ENCODE measurements at places on chromosomes 16 and 17.

GRCh38 chr17:82863941-82864712 is 24.3 kb upstream of the ZNF750 start:
- DNase-seq = peak; percentile 34

DNA sequence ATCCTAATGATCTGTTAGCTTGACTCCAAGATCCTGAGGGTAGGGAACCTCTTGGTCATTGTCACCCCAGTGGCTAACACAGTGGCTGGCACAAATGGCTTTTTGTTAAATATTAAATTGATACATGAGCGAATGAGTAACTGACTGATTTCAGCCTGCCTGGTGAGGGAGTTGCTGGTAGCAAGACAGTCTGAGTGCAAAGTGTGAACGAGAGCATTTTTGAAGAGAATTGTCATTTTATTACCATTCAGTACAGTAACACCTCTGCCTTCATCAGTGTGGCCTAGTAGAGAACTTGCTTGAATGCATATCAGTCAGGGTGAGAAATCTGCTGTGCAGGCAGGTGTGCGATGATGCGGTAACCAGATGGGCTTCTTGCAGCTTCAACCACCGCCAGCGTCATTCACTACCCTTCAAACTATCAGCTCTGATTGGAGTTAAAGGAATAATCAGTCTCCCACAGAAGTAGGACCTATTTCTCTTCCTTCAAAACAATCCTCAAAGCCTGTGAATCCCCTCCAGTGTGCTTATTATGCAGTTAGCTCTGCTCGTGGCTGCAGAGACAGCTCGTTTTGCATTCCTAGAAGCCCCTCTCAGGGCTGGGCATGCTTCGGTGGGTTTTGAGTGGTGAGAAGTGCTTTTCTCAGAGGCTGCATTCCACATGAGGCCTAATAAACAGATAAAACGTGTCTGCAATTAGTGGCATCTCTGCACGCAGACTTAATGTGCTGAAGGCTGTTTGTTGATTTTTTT is 29.0 kb downstream of the HEXIM2 start:
- DNase-seq = no peak

DNA sequence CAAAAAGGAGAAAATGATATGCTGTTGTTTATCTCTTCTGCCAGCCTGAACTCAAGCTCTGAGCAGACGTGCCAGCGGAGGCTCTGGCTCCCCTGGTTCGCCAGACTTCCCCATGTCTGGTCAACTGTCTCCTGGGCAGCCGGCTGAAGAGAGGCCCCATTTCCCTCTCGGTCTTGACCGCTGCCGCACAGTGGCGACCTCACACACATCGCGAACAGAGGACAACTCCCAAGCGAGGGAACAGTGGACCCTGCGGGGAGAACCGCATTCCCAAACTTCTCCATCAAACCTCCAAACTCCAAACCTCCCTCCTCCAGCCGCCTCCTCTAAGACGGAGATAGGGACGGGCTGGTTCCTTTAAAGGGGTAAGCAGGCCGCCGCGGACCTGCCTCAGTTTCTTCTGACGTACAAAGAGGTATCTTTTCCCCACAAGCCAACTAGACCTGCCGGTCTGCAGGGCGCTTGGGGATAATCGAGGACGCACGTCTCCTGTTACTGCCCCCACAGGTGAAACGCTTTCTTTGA is 24.9 kb upstream of the RFFL start:
- peak; percentile 66 for DNase-seq

DNA sequence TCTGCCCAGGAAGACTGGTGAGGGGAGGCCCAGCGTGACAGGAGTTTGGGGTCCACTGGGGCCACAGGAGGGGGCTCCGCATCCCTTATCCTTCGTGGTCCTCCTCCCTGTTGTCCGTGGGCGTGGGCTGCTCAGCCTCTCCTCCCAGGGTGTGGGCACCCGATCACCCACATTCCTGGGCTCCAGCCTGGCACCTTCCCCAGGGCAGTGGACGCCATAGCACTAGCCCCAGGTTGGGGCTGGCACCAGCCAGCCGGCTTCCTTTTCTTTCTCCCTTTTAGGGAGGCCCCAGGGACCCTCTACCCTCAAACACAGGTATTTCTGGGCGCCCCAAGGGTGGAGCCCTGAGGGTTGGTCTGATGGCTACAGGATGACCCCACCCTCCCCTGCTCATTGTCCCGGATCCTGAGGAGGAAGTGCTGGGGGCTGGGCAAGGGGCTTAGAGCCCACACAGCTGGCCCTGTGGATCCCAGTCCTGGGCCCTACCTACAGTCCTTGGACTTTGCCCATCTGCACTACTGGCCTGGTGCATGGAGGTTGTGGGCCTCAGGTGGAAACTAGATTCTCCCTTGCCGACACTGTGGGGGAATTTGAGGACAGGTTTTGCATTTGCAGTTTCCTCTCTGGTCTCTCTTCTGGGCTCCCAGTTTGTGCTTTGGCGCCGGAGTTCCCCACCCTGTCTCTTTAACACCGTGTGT is 1.1 kb downstream of the KIF1C start:
- no peak for DNase-seq

DNA sequence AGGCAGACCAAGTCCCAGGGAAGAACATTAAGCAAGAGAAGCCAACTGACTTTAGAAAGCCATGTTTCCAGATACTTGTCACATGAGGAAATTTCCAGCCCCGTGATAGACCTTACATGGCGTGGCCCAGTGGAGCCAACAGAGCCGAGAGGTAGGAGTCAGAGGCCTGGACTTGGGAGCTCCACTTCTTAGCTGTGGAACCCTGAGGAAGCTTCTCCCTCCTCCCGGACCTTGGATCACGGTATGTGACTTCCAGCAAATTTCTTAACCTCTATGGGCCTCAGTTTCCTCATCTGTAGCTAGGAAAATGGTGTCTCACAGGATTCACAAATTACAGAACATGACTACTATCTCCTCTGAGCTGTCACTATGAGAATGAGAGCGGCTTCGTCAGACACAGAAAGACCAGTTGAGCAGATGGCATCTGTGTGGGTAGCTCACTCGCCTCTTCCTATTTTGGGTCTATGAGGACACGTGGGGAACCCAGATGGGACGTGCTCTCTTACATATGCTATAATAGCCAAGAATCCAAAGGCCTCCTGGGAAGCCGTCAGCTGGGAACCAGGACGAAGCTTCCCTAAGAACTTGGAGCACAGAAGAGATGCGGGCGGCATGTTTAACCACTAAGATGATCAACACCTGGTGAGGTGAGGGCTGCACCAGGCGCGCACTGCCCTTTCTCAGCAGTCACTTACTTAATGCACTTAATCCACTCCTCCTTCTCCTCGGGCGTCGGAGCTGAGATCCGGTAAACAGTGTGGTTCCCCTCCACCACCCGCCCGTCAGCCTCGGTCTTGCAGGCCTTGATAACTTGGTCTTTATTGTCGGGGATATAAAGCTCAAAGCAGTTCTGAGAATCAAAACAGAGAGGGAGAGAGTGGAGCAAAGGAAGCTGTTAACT is 102.3 kb downstream of the CYTH1 start:
- peak; percentile 63 for DNase-seq

DNA sequence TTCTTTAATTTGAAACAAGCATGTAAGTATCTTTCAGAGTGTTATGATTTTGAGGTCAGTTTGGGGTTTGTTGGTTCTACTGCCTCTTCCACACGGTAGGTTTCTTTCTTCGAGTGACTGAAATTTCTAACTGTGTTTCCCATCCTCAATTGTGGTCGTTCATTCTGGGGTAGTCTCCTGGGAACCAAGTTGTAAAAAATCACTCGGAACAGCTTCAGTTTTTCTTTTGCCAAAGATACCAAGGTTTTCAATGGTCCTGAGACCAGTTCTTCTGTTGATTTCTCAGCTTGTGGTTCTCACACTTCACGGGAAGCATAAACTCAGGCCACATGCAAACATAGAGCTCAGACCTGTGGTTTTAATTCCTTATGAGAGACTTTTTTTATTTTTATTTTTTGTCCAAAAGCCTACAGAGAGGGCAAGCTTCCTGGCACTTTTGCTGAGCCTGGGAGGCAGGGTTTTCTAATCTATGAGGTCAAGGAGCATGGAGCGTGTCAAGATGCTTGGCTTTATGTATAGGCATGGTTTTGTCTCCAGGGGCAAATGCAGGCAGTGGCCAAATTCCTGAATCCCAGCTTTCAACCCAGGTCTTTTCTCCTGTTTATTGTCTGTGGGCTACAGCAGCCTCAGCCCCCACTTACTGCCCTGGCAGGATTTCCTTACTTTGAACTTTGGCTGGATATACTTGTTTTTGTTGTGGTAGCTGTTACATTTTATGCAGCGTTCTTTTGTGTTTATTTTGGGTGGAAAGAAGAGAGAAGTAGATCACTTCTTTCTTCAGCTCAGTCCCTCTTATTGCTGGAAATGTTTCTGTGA is 32.9 kb downstream of the HS3ST3A1 start:
- no peak for DNase-seq

- no peak for DNase-seq
These were observed 120.3 kb downstream of the RBFOX3 start for GRCh38 chr17:79490530-79490929.

GRCh38 chr17:50697663-50698272 is 9.9 kb downstream of the ANKRD40 start:
- no peak for DNase-seq

DNA sequence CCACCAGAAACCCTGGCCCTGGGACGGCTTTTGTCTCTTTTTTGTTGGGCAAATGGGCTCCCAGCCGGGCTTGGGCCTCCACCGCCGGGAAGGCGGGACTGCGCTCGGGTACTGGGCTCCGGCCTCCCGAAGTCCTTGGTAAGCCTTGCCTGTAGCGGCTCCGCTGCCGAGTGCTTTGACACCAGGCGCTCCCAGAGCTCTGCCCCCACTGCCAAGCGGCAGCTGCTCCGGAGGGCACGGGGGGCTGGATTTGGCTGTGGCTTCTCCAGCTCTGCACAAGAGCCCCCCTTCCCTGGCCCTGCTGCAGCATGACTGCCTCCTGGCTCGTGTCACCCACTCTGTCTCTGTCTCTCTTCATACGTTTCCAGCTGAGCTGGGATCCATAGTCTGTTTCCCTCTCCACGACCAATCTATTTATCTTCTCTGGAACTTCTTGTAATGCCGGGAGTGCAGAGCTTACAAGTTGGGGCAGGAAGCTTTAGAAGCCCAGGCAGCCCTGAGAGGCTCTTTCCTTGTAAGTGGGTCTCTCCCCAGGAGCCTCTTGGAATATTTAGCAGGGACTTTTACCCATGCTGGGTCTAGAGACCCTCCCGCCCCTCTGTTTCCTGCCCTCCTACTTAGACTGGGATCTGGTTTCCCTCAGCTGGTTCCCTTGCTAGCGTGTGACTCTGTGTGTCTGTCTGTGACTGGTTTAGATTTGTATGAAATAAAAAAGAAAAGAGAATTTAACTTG is 246.9 kb upstream of the GSE1 start:
- DNase-seq = no peak

GRCh38 chr17:68972119-68972704 is 17.0 kb upstream of the ABCA8 start:
- no peak for DNase-seq

GRCh38 chr17:33464669-33465280 is 171.7 kb upstream of the ASIC2 start:
- no peak for DNase-seq

- peak; percentile 64 for DNase-seq
These were observed 592 bp downstream of the ALDOA start for GRCh38 chr16:30065943-30066760.

- DNase-seq = no peak
These were observed 7.5 kb upstream of the SLC35B1 start for GRCh38 chr17:49715216-49715615.

- DNase-seq = no peak
These were observed 426.6 kb downstream of the PMP22 start for GRCh38 chr17:14838567-14838966.

GRCh38 chr16:88750854-88751253 is 34.2 kb downstream of the PIEZO1 start:
- no peak for DNase-seq

DNA sequence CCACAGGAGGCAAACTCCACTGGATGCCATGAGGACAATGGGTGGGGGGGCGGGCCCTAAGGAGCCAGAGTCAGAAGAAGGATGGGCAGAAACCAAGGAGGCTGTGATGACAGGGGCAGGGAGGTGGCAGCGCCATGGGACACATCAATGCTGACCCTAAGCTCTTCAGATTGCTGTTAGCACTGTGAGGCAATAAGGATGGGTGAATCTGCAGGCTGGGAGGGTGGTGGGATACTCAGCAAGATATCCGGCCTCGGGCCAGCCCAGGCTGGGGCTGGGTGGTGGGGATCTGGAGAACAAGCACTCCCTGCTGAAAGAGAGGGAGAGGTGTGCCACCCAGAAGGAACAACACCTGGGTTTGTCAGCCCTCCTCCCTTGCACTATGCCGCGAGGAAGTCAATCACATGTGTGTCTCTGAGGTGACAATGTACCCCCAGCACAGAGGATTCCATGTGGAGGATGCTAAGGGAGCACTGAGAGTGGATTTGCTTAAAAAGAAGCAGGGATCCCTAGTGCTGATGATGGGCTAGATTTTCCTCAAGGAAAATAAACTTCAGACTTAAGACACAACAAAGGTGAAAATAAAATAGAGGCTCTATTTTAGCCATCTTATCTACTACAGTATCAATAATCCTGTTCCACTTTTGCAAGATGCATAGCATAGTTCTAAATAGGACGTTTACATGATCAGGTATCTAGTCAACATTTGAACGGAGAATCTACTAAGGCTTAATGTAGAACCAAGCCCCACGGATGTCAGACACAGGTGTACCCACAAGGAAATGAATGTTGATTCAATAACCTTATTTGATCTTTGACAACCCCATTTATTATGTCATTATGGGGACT is 22.6 kb downstream of the SMPD3 start:
- DNase-seq = no peak

- DNase-seq = no peak
These were observed 1.5 kb upstream of the NPTX1 start for GRCh38 chr17:80477647-80478478.
